CD4-positive, alpha-beta T cell treated with Interleukin-12 subunit alpha and Interleukin-12 subunit beta, for 1 hour (primary cell): ENCODE measurements at places on chromosomes 16 and 17.
A peak's percentile ranks its signal among the peaks of the same experiment; 100 is the strongest.

GRCh38 chr16:52050418-52050817 is 496.5 kb downstream of the TOX3 start:
- no peak for DNase-seq

DNA sequence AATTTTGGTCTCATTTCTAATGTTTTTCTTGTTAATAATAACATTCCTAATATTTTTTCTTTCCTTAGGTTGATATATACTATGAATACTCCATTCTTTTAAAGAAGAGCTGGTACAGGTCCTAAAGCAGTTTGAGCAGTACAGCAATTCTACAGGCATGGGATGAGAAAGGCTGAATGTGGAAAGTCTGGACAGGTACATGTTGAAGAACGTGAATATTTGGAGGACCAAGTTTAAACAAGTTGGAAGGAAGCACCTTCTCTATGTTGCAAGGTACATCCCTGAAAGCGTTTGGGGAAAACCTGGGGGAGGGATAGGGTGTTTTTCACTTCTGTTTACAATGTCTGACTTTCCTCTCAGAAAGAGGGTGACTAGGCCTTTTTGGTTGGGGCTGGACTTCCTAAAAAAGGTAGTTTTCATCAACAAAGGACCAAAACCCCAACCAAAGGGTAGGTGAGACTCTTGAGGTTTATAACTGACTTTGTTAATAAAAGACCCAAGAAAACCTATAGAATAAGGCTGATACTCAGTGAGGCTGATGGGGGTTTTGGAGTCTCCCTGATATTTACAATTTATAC is 95.9 kb upstream of the AXIN2 start:
- DNase-seq = no peak

GRCh38 chr17:1108765-1109605 is 70.8 kb downstream of the ABR start:
- DNase-seq = peak; percentile 75

DNA sequence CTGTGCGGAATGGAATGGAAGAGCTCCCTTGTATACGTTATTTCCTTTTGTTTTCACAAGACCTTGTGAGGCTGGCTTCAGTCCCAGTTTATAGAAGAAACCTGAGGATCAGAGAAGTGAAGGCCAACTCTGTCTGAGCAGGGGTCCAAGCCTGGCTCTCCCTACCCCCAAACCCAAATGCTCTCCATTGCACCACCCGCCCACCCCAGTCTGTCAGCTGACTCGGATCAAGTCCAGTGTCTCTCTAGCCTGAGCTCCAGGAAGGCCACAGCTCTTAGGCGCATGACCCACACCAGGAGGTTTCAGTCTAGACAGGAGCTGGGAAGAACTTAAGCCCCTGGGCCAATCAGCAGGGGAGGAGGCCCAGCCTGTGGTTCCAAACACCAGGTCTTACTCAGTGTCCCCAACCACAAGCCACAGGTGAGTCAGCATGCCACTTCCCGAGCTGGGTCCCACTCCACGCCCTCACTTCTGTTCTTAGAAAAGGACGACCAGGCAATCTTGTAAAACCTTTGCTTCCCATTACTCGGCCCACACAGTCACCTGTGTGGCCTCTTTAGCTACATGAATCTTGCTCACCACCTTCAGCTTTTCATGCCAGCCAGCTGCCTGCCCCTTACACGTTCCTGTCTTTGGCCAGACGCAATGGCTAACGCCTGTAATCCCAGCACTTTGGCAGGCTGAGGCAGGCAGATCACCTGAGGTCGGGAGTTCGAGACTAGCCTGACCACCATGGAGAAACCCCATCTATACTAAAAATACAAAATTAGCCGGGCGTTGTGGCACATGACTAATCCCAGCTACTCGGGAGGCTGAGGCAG is 27.8 kb downstream of the TK2 start:
- peak; percentile 84 for DNase-seq

DNA sequence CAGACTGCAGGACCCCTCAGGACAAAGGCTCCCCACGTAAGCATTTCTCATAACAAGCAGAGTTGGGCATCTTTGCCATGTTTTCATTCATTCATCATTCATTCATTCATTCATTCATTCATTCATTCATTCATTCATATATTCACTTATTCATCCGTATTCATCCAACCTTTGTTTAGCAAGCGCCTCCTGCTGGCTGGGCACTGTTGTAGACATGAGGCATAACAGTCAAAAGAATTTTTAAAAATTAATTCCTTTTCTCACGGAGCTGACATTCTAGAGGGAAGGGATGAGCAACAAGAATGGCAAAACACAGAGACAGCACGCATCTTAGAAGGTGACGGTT is 351.7 kb upstream of the TNRC6C start:
- no peak for DNase-seq

DNA sequence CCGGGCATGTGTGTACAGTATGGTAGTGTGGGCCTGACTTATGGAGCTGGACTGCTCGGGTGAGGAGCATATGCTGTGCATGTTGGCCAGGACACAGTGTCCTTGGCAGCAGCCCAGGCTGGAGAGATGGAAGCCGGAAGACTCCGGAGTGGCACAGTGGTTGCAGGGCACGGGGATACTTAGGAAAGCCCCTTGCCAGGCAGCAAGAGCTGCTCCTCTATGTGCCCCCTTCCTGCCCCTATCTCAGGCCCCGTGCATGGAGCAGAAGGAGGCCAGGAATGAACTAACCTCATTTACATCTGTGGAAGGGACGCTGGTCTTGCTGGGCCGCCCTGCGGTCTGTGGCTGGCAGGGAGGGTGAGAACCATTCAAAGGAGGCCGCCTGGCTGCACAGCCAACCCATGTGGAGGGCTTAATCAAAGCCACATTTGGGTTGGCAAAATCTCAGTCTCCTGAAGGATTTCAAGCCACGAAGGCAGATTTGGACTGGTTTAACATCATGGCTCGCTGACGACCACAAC is 32.2 kb upstream of the RCVRN start:
- no peak for DNase-seq

- no peak for DNase-seq
Observed at GRCh38 chr16:27234171-27234570, 30.8 kb downstream of the KDM8 start.

GRCh38 chr17:38357486-38358123 is 6.0 kb downstream of the SOCS7 start:
- DNase-seq = no peak

GRCh38 chr17:45277216-45277849 is 15.4 kb upstream of the SPATA32 start:
- peak; percentile 90 for DNase-seq

DNA sequence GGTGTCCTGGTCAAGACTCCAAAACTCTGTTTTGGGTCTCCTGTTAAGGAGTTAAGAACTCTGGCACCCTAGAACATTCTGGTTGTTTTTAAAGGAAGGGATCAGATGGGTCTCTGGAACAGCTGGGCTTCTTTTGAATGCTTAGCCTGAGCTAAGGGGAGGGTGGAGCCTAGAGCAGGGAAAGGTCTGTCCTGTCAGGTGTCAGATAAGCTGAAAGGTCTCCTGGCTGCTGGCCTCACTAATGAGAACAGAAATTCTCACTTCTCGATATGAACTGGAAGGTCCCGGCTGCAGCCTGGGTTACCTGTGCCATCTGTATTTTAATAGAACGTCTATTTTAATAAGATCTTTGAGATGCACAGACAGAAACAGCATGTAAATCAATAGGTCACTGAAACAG is 69.0 kb downstream of the RAP1GAP2 start:
- DNase-seq = no peak
